B cell (primary cell): ENCODE measurements at places on chromosomes 2 and 18. TPM values are rescaled to one million over a fixed set of nuclear protein-coding genes. Genes with fewer than 3 reads are reported as not detected.

The NAT8 gene
- polyA plus RNA-seq: not detected in 2 replicates

The HOXD12 gene
- not detected in 2 replicates for polyA plus RNA-seq

The SELENOI gene
- polyA plus RNA-seq: 3.4 and 9.3 TPM in 2 replicates

The TP53I3 gene
- polyA plus RNA-seq: 7.3 and 8.0 TPM in 2 replicates

The AKAIN1 gene
- not detected in 2 replicates for polyA plus RNA-seq

The ZNF521 gene
- 0.04 TPM in 1 of 2 replicates, not detected in the other for polyA plus RNA-seq

The ZSWIM2 gene
- not detected in 2 replicates for polyA plus RNA-seq
